Activated effector memory CD4-positive, alpha-beta T cell treated with Interleukin-2 at 50 U/mL for 16 hours (primary cell): ENCODE measurements at places on chromosomes 4 and X.

DNA sequence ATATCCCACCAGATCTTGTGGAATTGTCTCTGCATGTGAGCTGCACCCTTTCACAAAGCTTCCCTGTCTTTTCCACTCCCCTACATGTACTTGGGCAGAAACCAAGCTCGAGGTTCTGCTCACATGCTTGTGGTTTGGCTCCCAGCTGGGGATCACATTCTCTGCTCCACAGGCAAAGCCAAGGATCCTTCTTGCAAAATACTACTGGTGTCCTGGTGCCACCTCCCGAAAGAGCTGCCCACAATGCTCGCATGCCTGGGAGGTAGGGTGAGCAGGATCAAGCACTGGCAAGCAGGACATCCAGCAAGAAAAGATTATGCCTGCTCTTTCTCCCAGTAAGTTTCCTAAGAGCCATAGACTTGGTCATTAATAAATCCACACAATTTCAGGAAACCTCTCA lies 45.1 kb upstream of the PPARGC1A start:
- DNase-seq: no peak

- DNase-seq: no peak
These were observed 154.5 kb upstream of the GALNT7 start for GRCh38 chr4:173014113-173014558.

DNA sequence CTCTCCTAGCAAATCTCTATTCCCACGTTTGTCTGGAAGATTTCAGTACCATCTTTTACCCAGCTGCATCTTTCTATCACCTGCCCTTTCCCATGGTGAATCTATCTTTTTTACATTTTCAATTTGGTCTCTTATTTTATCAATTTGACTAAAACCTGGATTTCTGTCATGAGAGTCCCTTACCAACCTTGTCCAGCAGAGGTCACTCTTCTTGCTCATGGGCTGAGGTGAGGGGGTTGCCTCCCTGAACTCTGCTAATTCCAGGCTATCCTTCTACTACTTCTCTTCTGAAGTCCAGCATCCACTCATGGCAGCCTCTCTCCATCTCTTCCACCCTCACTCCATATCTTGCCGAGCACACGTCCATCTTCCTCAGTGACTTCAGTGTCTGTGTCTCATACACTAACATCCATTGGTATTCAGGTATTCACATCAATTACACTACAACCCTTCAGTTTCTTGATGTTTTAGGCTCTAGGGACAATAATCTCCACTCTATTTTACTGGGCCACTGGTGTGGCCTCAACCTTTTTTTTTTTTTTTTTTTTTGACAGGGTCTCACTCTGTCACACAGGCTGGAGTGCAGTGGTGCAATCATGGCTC lies 17.8 kb upstream of the ZNF827 start:
- no peak for DNase-seq

DNA sequence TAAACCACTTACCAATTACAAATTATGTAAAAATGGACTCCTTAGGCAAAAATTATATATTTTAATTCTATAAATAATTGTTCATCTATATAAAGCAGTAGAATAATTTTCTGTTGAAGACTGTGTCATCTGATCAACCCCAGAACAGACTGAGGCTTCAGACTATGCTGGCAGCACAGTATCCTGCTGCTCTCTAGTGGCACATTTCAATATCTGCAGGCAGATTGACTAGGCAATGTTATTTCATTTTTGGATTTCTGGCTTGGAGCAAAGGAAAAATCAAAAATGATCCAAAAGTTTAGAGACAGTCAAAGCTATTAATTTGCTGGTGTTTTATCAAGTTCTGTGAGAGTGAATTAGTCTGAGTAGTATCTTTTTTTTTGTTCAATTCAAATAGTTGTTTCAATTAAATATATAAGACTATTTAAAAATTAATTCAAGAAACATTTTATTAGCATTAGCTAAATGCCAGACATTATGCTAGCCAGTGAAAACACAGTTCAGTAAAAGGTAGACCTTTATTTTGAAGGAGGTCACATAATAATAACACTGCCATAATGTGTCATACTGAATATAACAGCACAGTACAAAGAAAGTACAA lies 21.3 kb upstream of the SULT1E1 start:
- no peak for DNase-seq

GRCh38 chrX:150224676-150225075 lies 138.4 kb upstream of the MAMLD1 start:
- DNase-seq: no peak

- DNase-seq: no peak
These were observed 93.1 kb downstream of the SLC16A2 start for GRCh38 chrX:74514384-74514783.

GRCh38 chr4:56859841-56860240 lies 38.3 kb upstream of the SPINK2 start:
- DNase-seq: no peak

GRCh38 chr4:47692691-47693090 lies 145.2 kb downstream of the CORIN start:
- no peak for DNase-seq

GRCh38 chr4:150582146-150582872 lies at the start of gene MAB21L2:
MAB21L2 (plus strand) TSS chr4:150582151; CDS start chr4:150583030, 879 bp downstream.
- no peak for DNase-seq

- DNase-seq: no peak
These were observed 43.9 kb downstream of the CLNK start for GRCh38 chr4:10640561-10641201.

DNA sequence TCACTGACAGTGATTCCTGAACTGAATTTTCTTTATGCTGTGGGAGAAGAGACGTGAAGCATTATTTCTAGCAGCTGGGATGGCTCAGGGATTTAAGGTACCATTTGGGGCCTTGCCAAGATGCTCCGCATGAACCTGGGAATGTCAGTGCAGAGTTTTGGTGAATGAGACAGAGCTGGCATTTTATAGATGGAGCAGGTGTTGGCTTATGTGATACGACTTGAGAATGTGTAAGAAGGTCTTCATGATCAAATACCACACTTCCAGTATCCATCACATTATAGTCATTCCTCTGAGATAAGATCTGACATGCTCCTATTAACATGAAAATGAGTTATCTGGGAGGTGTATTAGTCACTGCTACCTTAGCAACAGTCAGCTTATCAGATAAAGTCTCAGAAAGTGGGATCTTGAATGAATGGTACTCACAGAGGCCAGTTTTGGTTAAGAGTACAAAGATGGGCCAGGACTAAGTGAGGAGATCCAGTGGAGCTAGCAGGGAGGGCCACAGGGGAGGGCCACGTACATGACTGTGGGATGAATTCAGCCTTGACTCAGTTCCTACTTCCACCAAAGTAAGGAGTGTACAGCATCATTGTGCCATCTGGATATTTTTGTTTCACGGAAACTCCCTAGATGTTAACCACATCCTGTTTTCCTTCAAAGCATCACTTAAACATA lies 116.7 kb downstream of the SPCS3 start:
- DNase-seq: no peak

- DNase-seq: no peak
These were observed 277.4 kb upstream of the PITX2 start for GRCh38 chr4:110900213-110900769.

DNA sequence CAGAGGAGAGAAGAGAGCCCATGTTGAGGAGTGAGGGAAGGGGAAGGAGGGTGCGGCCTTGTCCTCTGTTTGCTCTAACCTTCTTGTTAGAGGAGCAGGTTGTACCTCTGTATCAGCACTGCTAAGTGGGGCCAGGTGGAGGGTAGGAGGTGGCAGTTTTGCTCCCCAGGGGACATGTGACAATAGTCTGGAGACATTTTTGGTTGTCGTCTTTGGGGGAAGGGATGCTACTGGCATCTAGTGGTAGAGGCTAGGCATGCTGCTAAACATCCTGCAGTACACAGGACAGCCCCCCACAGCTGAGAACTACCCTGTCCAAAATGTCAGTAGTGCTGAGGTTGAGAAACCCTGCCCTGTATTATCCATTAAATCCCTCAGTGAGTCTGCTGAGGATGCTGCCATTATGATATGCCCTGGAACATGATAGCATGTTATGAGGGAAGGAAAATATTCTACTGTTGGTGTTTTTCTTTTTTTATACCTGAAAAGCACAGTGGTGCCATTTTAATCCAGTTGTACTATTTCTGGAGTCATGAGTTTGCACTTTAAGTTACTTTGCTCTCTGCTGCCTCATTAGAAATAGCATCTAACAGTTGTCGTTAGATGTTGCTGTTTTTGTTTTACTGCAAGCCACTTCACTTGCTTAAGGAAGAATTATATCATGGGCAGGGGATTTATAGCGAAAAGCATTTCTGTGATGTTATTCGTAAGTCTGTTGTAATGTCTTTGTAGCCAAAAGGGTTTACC lies 90.6 kb downstream of the LRP2BP start:
- DNase-seq: no peak

DNA sequence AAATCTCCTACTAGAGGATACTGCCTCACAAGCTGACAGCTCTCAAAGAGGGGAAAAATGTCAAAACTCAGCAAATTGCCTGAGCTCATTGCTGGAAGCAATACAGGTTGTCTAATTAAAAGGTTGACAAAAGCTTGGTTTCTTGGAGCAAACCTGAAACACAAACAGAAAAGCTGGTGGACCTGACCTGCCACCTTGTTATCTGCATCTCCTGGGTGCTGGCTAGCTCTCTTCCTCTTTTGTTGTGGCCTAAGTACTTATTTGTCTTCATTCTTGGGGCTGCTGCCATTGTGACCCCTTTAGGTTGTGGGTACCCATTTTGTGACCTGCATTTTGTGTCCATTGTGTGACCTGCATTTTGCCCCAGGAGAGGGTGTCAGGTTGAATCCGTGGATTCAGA lies 184.5 kb downstream of the KIT start:
- no peak for DNase-seq

- no peak for DNase-seq
These were observed 67.0 kb upstream of the MSX1 start for GRCh38 chr4:4792466-4792865.

DNA sequence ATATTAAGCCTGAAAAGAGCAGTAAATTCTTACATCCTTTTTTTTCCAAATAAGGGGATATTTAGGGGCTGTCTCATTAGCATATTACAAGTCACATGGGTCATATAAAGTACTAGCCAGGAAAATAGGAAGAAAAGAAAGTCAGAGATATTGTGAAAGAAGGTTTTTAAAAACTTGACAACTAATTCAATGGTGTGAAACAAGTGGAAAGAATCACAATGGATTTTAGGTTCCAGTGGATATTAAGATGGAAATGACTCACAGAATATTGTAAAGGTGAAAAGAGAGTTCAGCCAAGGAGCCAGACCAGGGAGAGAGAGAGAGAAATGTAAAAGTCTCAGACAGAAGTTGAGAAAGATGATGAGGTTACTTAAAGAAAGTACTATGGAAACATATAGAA lies 297.2 kb downstream of the IQCM start:
- no peak for DNase-seq

GRCh38 chrX:2710041-2710840 lies 19.1 kb downstream of the CD99 start:
- DNase-seq: no peak

DNA sequence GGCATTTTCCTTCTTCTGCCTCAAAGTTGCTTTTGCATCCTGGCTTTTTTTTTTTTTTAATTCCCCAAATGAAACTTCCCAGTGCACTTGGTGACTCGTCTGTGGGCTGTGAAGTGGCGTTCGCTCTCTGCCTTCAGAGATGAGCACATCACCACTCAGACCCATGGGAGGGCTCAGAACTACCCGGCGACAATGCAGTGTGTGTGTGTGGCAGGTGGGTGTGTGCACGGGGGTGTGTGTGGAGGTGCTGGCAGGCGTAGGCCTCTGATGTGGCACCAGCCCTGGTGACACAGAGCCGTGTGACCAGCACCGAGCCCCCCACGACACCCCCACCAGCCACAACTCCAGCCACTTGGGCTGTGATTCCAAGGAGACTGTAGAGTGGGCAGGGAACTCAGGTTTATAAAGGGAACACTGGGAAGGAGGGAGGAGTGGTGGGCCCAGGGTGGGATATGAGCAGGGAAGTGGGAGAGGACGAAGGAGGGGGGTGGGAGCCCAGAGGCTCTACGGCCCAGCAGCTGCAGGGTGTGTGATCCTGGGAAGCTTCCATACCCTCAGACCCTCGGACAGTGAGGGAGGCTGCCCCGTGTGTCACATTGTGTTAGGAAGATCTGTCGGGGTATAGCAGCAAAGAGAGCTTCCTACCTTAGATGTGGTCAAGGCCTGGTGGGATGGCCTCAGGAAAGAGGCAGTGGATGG lies 6.0 kb upstream of the WFS1 start:
- no peak for DNase-seq

- DNase-seq: no peak
These were observed 36.9 kb upstream of the ATOH1 start for GRCh38 chr4:93791570-93792195.

- DNase-seq: no peak
These were observed 23.4 kb downstream of the SPACA5 start for GRCh38 chrX:48030237-48030636.

GRCh38 chr4:154457471-154457870 lies 34.1 kb downstream of the DCHS2 start:
- no peak for DNase-seq

GRCh38 chr4:121519236-121519838 lies 138.5 kb upstream of the QRFPR start:
- DNase-seq: no peak

DNA sequence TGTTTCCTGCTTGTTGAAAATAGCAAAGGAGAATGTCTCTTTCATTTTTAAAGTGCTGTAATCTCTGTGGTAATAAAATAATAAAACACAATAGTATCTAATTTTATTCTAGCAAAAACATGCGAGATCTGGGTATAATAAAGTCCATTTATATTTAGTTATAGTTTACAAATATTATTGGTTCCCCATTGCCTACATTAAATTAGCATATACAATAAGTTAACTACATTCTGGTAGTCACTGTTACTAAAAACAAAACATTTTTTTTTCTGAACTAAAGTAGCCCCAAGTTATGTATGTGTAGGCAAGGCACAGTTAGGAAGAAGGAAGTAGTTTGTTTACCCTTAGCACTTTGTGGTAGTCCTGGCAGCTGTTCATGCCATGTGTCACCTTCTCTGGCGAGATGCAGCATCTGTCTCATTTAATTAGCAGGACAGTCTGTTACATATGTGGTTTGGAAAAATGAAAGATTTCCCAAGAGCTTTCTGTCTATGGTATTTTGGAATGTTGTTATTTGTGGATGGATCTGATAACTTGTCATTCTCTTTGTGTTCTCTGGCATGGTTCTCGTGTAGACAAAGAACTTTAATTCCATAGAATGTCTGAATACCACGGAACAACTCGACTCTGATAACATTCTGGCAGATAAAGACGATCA lies 231.3 kb upstream of the PITX2 start:
- no peak for DNase-seq

DNA sequence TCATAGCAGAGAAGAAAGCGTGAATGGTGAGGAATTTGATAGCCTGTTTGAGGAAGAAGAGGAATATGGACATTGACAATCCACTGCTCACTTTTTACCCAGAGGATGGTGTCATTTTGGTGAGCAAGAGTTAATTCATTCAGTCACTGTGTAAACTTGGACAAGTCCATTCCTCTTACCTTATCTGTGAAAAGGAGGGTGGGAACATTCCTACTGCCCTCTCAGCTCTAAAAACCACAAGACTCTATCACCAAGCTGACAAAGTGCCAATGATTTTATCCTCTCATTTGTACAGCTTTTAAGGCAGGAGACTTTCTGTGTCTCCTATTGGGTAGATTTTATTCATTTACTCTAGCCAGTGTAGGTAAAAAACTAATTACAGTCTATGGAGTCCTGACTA lies 103.8 kb downstream of the LUZP4 start:
- DNase-seq: no peak

- DNase-seq: no peak
These were observed 54.2 kb downstream of the SCD5 start for GRCh38 chr4:82744284-82744968.
